CD4-positive, alpha-beta T cell (primary cell): ENCODE measurements at places on chromosomes 6 and 20.

- H3K36me3 ChIP-seq = no peaks in the 10 kb centered on the region
- no peak for DNase-seq
- H3K27me3 ChIP-seq = no peaks in the 10 kb centered on the region
- H3K27ac ChIP-seq = no peak overlapping the region
These were observed 515.2 kb upstream of the JARID2 start for GRCh38 chr6:14730654-14731053.

DNA sequence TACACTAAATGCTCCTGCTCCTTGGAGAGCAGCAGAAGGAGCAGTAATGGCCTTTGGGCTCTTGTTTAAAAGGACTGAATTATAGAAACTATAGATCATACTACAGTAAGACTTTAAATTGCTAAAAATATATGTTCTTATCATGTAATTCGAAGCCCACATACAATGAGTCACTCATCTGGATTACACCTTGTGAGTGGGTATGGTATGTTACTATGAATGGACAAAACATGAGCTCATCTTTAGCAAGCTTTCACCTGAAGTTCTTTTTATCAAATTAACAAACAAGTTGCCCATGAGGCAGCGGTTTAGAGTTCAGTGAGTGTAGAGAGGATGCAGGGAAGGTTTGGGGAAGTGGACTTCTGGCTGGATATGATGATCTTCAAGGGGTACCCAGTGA lies 114.4 kb upstream of the CCN2 start:
- H3K36me3 ChIP-seq = no peaks in the 10 kb centered on the region
- no peaks in the 10 kb centered on the region for H3K27me3 ChIP-seq
- H3K4me1 ChIP-seq = no peaks in the 10 kb centered on the region
- no peak overlapping the region for H3K27ac ChIP-seq

- H3K4me1 ChIP-seq = peaks cover 31% of the 10 kb centered on the region
- no peaks in the 10 kb centered on the region for H3K27me3 ChIP-seq
- no peak for DNase-seq
- no peaks in the 10 kb centered on the region for H3K36me3 ChIP-seq
- H3K4me3 ChIP-seq = no peak overlapping the region
These were observed 108.0 kb downstream of the SNX5 start for GRCh38 chr20:17860301-17861197.

DNA sequence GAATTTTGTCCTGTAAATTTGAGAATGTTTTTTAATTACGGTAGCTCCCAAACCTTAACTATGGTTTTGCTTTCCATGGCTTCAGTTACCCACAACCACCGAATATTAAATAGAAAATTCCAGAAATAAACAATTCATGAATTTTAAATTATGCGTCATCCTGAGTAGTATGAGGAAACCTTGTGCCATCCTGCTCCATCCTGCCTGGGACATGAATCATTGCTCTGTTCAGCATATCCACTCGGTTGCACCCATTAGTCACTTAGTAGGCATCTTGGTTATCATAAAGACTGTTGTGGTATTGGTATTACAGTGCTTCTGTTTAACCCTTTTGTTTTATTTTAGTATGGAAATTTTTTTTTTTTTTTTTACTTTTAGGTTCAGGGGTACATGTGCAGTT lies 39.7 kb downstream of the KCNS1 start:
- no peak for DNase-seq
- H3K4me3 ChIP-seq = no peak overlapping the region
- H3K27me3 ChIP-seq = no peaks in the 10 kb centered on the region
- H3K27ac ChIP-seq = no peak overlapping the region
- H3K36me3 ChIP-seq = peaks cover 50% of the 10 kb centered on the region

GRCh38 chr6:7431674-7432390 lies 42.2 kb downstream of the RIOK1 start:
- no peak overlapping the region for H3K4me3 ChIP-seq
- no peaks in the 10 kb centered on the region for H3K27me3 ChIP-seq
- DNase-seq = no peak
- H3K4me1 ChIP-seq = no peaks in the 10 kb centered on the region
- no peak overlapping the region for H3K27ac ChIP-seq

GRCh38 chr20:63255931-63256704 lies 1.9 kb upstream of the NKAIN4 start:
- H3K4me1 ChIP-seq = peaks cover 9% of the 10 kb centered on the region
- H3K27me3 ChIP-seq = peaks cover 40% of the 10 kb centered on the region
- H3K36me3 ChIP-seq = no peaks in the 10 kb centered on the region
- H3K4me3 ChIP-seq = no peak overlapping the region
- DNase-seq = no peak

GRCh38 chr6:127464881-127465459 lies 5.8 kb upstream of the KIAA0408 start:
- no peaks in the 10 kb centered on the region for H3K36me3 ChIP-seq
- no peak overlapping the region for H3K27ac ChIP-seq
- H3K4me3 ChIP-seq = no peak overlapping the region
- no peaks in the 10 kb centered on the region for H3K27me3 ChIP-seq

DNA sequence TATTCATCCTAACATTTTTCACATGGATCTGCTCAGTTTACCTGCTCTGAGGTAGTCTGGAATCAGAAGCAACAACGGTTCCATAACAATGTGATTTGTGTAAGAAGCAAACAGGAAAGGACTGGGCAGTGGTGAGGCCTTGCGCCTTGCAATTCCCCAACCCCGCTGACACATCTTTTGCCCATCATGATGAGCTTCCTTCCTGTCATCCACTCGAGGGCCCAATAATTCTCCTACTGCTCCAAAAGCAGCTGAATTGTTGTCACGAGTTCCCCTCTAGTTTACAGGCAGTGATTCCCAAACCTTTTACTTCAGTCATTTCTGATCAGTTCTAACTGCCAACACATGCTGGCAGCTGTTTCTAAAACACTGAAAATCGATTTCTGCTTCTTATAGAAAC lies 22.9 kb downstream of the STX7 start:
- peak; percentile 42 for DNase-seq
- H3K27me3 ChIP-seq = no peaks in the 10 kb centered on the region
- H3K4me3 ChIP-seq = no peak overlapping the region
- peaks cover 9% of the 10 kb centered on the region for H3K4me1 ChIP-seq

GRCh38 chr6:5045416-5045815 lies 39.7 kb upstream of the PPP1R3G start:
- no peak for DNase-seq
- H3K4me3 ChIP-seq = no peak overlapping the region
- no peak overlapping the region for H3K27ac ChIP-seq
- no peaks in the 10 kb centered on the region for H3K36me3 ChIP-seq
- H3K4me1 ChIP-seq = no peaks in the 10 kb centered on the region

- H3K27me3 ChIP-seq = no peaks in the 10 kb centered on the region
- H3K4me3 ChIP-seq = no peak overlapping the region
These were observed 161.3 kb downstream of the SOX4 start for GRCh38 chr6:21754891-21755290.

DNA sequence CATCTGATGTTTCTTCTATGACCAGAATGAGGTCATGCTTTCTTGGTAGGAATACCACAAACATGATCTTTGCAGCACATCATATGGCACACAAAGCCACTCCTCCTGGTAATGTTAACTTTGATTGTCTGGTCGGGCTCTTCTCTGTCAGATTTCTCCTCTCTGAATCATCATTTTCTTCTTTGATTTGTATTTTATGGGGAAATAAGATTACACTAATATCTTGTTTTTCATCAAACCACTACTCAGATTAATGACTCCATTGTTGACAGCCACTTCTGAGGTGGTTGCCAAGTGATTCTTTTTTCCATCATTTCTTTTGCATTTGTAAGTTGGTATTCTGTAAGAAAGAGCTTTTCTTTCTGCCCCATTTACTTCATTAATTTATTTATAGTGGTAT lies 29.5 kb downstream of the TRMT11 start:
- H3K4me3 ChIP-seq = no peak overlapping the region
- H3K4me1 ChIP-seq = no peaks in the 10 kb centered on the region
- no peaks in the 10 kb centered on the region for H3K27me3 ChIP-seq
- peaks cover 68% of the 10 kb centered on the region for H3K36me3 ChIP-seq
- DNase-seq = no peak

GRCh38 chr6:157847846-157848245 lies 24.8 kb downstream of the SNX9 start:
- peaks cover 26% of the 10 kb centered on the region for H3K4me1 ChIP-seq
- H3K27me3 ChIP-seq = no peaks in the 10 kb centered on the region
- no peak for DNase-seq
- no peaks in the 10 kb centered on the region for H3K36me3 ChIP-seq
- H3K27ac ChIP-seq = no peak overlapping the region

DNA sequence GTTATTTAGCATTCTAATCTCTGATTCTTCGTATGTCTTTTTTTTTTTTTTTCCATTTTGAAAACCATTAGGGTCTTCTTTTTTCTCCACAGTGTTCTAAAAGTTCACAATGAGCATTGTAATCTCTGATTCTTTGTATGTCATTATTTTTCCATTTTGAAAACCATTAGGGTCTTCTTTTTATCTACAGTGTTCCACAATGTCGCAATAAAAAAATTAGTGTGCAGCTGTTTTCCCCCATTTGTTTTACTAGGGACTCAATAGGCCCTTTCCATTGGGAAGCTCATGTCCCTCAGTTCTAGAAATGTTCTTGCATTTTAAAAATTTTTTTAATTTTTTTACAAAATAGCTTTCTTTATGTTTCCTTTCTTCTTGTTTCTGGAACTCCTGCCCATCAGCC lies 64.2 kb downstream of the RNF182 start:
- no peaks in the 10 kb centered on the region for H3K36me3 ChIP-seq
- H3K27me3 ChIP-seq = peaks cover 13% of the 10 kb centered on the region
- H3K4me1 ChIP-seq = no peaks in the 10 kb centered on the region
- H3K4me3 ChIP-seq = no peak overlapping the region

- no peaks in the 10 kb centered on the region for H3K36me3 ChIP-seq
- DNase-seq = no peak
- H3K4me1 ChIP-seq = no peaks in the 10 kb centered on the region
- no peak overlapping the region for H3K27ac ChIP-seq
- no peaks in the 10 kb centered on the region for H3K27me3 ChIP-seq
These were observed 291.9 kb upstream of the SGK1 start for GRCh38 chr6:134609716-134610261.

DNA sequence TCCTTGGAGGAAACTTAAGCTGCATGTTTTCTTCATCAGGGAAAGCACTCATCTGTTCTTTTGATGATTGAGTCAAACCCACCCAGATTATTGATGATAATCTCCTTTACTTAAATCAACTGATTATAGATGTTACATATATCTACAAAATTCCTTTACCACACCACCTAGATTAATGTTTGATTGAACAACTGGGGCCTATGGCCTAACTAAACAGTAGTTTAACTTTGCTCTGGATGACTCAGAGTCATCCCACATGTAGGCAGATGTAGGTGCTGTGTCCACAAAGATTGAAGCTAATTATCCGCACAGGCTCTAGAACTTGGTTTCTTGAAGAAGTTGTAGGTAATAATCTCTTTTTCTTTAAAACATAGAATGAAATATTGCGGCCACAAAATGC lies 42.2 kb downstream of the PKIB start:
- H3K27me3 ChIP-seq = no peaks in the 10 kb centered on the region
- no peaks in the 10 kb centered on the region for H3K36me3 ChIP-seq

GRCh38 chr20:32294071-32294470 lies 16.6 kb downstream of the KIF3B start:
- peaks cover 2% of the 10 kb centered on the region for H3K4me1 ChIP-seq
- H3K4me3 ChIP-seq = no peak overlapping the region
- no peaks in the 10 kb centered on the region for H3K36me3 ChIP-seq
- no peak for DNase-seq
- H3K27ac ChIP-seq = no peak overlapping the region

GRCh38 chr20:47231382-47232039 lies 125.0 kb downstream of the ZMYND8 start:
- H3K4me3 ChIP-seq = no peak overlapping the region
- H3K27ac ChIP-seq = no peak overlapping the region
- H3K36me3 ChIP-seq = peaks cover 89% of the 10 kb centered on the region
- H3K4me1 ChIP-seq = no peaks in the 10 kb centered on the region
- DNase-seq = no peak

- no peak overlapping the region for H3K4me3 ChIP-seq
- H3K27ac ChIP-seq = no peak overlapping the region
- H3K27me3 ChIP-seq = no peaks in the 10 kb centered on the region
- no peaks in the 10 kb centered on the region for H3K36me3 ChIP-seq
- H3K4me1 ChIP-seq = no peaks in the 10 kb centered on the region
- no peak for DNase-seq
These were observed 158.8 kb downstream of the FOXA2 start for GRCh38 chr20:22425344-22426295.

GRCh38 chr6:17987447-17987696 lies at the start of gene KIF13A:
KIF13A (minus strand) TSS chr6:17987635; CDS start chr6:17987463, 172 bp downstream.
- DNase-seq = peak; percentile 1
- peaks cover 14% of the 10 kb centered on the region for H3K4me1 ChIP-seq
- H3K36me3 ChIP-seq = no peaks in the 10 kb centered on the region
- H3K27ac ChIP-seq = no peak within 1 kb of the TSS

- H3K27me3 ChIP-seq = peaks cover 6% of the 10 kb centered on the region
- DNase-seq = no peak
- no peak overlapping the region for H3K4me3 ChIP-seq
- H3K27ac ChIP-seq = no peak overlapping the region
- H3K4me1 ChIP-seq = no peaks in the 10 kb centered on the region
These were observed 31.2 kb upstream of the APCDD1L start for GRCh38 chr20:58546416-58546711.

DNA sequence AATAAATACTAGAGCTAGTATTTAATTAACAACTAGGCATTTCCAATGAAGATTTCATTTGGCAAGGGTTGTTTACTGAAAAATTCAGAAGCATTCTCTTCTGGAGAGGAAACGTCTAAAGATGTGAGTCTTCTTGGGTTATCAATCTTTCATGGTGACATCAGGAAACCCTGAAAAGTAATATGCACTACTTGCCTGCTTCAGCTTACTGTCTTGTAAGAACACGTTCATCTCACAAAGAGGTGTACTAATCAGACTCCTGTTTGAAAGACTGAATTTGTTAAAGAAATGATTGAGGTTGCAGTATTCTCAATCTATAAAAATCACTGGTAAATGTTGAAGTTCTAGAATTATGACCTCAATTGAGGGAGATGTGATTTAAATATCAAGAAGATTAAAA lies 16.9 kb downstream of the PLEKHG1 start:
- no peaks in the 10 kb centered on the region for H3K27me3 ChIP-seq
- no peak overlapping the region for H3K27ac ChIP-seq
- no peaks in the 10 kb centered on the region for H3K4me1 ChIP-seq
- no peak for DNase-seq
- H3K4me3 ChIP-seq = no peak overlapping the region

GRCh38 chr20:9460518-9460917 lies 53.9 kb upstream of the LAMP5 start:
- DNase-seq = no peak
- no peaks in the 10 kb centered on the region for H3K27me3 ChIP-seq
- H3K27ac ChIP-seq = no peak overlapping the region
- H3K4me1 ChIP-seq = no peaks in the 10 kb centered on the region
